Activated CD4-positive, alpha-beta memory T cell treated with anti-CD3 and anti-CD28 coated beads for 36 hours (primary cell): ENCODE measurements at places on chromosomes 12 and 14.

GRCh38 chr14:47678993-47679392 lies 3.6 kb upstream of the MDGA2 start:
- H3K27ac ChIP-seq: no peak overlapping the region
- H3K4me3 ChIP-seq: no peak overlapping the region
- DNase-seq: no peak
- H3K27me3 ChIP-seq: peaks cover 18% of the 10 kb centered on the region
- no peaks in the 10 kb centered on the region for H3K36me3 ChIP-seq

DNA sequence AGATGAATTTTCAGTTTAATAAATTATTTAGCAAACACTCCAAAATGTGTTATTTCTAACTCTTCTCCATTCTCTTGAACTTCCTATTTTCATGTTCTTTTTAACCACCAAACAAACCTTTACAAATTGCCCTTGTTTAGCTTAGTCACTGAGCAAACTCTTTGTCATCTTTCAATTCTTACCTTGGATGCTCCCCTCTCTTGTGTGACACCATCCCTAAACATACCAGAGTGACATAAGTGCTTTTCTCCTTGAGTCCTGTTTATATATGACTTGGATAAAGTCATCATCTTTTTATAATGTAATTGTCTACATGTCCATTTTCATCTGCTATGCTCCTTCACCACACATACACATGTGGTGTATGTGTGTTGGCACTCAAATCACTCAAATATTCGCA lies 3.4 kb upstream of the TMEM19 start:
- H3K4me1 ChIP-seq: peaks cover 2% of the 10 kb centered on the region
- no peak overlapping the region for H3K4me3 ChIP-seq
- H3K36me3 ChIP-seq: peaks cover 1% of the 10 kb centered on the region
- DNase-seq: no peak
- H3K27me3 ChIP-seq: no peaks in the 10 kb centered on the region

- no peaks in the 10 kb centered on the region for H3K27me3 ChIP-seq
- H3K36me3 ChIP-seq: peaks cover 2% of the 10 kb centered on the region
- H3K27ac ChIP-seq: no peak overlapping the region
- no peak for DNase-seq
- H3K4me1 ChIP-seq: peaks cover 38% of the 10 kb centered on the region
- H3K4me3 ChIP-seq: no peak overlapping the region
These were observed 45.0 kb downstream of the ANO6 start for GRCh38 chr12:45260854-45261253.

- no peak overlapping the region for H3K4me3 ChIP-seq
- peaks cover 20% of the 10 kb centered on the region for H3K36me3 ChIP-seq
- H3K4me1 ChIP-seq: no peaks in the 10 kb centered on the region
- no peaks in the 10 kb centered on the region for H3K27me3 ChIP-seq
These were observed 62.6 kb downstream of the CHGA start for GRCh38 chr14:92985521-92985920.

GRCh38 chr12:67885375-67886169 lies 103.7 kb upstream of the IFNG-AS1 start:
- H3K36me3 ChIP-seq: no peaks in the 10 kb centered on the region
- H3K27me3 ChIP-seq: peaks cover 3% of the 10 kb centered on the region
- no peak for DNase-seq
- peaks cover 9% of the 10 kb centered on the region for H3K4me1 ChIP-seq

DNA sequence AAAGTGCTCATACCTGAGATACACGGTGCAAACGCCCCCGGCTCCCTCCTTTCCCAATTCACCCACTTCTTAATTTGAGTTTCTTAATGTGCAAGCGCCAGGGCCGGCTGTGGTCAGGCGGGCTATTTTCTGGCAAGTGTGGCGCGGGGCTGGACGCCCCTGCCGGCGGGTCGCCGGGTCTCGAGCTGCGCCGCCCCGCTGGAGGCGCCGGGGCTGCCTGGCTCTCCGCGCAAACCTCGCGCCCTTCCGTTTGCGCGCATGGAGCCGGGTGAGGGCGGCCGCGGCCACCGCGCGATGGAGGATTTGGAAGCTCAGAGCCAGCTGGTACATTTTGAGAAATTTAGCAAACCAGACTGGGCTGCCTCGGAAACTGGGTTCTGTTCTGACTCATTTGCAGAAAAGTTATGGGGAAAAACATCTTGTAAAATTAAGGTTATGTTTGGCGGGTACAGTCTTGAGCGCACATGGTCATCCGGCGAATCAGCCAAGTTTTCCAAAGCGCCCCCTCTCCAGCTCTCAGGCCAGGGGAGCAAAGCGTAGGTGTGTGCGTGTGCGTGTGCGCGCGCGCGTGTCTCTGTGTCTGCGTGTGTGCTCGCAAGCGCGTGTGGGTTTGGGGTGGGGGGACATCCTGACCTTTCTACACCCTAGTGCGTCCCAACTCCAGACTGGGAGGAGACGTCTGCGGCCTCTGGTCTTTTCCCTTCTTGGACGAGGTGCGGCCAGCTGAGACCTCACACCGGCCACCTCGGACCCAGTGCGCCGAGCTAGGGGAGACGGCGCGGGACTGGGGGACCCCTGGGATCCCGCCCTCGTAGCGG lies 6.5 kb upstream of the OTX2 start:
- no peaks in the 10 kb centered on the region for H3K36me3 ChIP-seq
- no peak overlapping the region for H3K4me3 ChIP-seq
- no peak overlapping the region for H3K27ac ChIP-seq
- H3K4me1 ChIP-seq: no peaks in the 10 kb centered on the region
- peaks cover 52% of the 10 kb centered on the region for H3K27me3 ChIP-seq

DNA sequence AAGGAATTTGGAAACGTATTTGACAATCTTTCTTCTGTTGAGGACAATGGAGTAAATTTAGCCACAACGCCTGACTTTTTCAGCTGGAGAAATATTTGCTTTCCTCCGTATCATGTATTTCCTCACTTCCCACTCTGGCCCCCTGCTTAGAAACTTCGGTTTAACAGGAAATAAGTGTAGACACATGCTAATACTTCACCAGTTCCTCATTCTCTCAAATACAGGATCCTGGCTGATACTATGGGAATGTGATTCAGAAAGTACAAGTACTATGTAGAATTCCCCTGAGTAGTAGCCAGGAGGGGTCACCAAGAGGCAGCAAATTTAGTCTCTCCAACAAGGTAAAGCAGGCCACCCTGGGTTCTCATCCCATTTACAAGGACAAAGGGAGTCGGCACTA lies 58.0 kb downstream of the FAR2 start:
- H3K27me3 ChIP-seq: no peaks in the 10 kb centered on the region
- no peak overlapping the region for H3K4me3 ChIP-seq
- H3K27ac ChIP-seq: no peak overlapping the region
- no peak for DNase-seq
- H3K4me1 ChIP-seq: no peaks in the 10 kb centered on the region
